GM04504 (cell line): ENCODE measurements at places on chromosomes 4 and X.

- DNase-seq: no peak
Observed at GRCh38 chr4:2281575-2282343, 19.9 kb upstream of the MXD4 start.

DNA sequence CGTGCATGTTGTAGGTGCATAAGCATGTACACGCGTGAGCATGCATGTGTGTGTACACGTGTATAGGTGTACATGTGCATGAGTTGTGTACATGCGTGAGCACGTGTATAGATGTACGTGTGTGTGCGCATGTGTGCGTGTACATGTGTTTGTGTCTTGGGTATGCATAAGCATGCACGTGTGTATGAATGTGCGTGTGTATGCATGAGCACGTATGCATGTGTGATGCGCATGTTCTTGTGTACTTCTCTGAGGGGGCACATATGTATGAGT, 9.0 kb downstream of the NAT8L start:
- no peak for DNase-seq

GRCh38 chr4:96009427-96010119, 169.7 kb downstream of the PDHA2 start:
- no peak for DNase-seq

DNA sequence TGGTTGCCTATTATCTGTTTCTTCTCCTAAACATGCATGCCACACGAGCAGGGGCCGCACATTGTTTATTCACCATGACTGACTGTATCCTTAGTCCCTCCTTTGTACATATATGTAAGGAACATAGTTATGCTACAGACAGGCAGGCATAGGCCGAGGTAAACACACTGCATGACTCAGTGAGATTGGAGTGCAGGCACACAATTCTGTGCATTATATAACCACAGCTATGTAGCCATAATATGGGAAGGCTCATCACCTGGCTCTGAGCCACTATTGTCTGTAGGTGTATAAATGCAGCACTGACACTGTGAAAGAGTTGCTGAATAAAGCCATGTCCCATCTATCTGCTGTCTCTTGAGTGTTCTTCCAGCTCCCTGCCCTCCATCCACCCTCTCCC, 431.6 kb downstream of the IDS start:
- DNase-seq: no peak

DNA sequence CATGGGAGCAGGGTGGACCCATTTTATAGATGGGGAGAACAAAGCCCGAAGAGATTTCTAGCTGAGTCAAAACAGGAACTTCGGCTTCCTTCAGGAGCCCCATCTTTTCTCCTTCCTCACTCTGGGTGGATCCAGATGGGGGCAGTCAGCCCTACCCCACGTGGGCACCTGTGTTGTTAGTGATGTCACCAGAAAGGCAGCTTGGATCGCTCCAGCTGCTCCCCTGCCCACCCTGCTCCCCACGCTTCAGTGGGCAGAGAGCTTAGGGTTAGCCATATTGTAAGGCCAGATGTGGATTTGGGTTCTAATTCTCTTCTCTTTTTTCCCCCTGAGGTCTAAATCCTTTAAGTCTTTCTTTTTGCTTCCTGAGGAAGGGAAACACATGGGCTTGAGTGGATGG, 132.3 kb upstream of the PJA1 start:
- no peak for DNase-seq

- peak; percentile 28 for DNase-seq
Observed at GRCh38 chrX:69361311-69361845, 142.7 kb upstream of the NALF2 start.

- DNase-seq: no peak
Observed at GRCh38 chr4:70437197-70437596, 34.8 kb upstream of the MUC7 start.

DNA sequence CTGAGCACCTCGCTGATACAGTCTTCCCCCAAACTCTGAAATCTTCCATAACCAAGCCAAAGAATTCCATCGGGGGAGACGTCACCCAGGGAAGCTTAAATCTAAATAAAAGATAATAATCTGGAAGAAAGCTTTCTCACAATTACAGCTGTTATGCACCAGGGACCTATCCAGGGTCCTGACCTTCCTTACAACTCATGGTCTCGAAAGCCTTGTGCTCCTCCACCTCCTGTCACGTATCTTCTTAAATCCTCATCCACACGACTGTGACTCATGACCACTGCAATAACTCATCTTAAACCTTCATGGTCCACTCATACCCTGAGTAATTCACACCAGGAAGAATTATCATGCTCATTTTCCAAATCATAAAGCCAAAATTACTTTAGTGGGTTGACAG, 166.8 kb upstream of the FRG1 start:
- DNase-seq: no peak

GRCh38 chr4:73251384-73251783, 7.2 kb downstream of the ANKRD17 start:
- no peak for DNase-seq

DNA sequence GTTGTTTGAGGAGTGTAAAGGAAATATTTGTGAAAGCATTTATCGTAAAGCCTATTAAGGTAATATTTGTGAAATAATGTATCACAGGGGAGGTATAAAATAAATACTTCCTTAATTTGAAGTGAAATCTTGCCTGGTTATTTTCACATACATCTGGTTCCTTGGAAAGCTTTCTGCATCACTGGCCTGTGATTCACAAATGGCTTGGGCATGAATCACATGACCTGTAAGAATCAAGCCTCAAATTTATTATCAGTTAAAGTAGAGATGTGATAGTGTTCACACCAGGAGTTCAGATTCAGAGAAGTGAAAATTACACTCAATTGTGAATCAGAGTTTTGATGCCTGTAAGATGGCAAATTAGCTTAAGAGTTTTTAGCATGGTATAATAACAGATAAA, 1911.4 kb downstream of the STIM2 start:
- peak; percentile 21 for DNase-seq

GRCh38 chrX:57641338-57641737, 38.7 kb downstream of the NLRP2B start:
- no peak for DNase-seq

- DNase-seq: peak; percentile 13
Observed at GRCh38 chr4:48546336-48546735, 56.3 kb downstream of the ZAR1 start.

DNA sequence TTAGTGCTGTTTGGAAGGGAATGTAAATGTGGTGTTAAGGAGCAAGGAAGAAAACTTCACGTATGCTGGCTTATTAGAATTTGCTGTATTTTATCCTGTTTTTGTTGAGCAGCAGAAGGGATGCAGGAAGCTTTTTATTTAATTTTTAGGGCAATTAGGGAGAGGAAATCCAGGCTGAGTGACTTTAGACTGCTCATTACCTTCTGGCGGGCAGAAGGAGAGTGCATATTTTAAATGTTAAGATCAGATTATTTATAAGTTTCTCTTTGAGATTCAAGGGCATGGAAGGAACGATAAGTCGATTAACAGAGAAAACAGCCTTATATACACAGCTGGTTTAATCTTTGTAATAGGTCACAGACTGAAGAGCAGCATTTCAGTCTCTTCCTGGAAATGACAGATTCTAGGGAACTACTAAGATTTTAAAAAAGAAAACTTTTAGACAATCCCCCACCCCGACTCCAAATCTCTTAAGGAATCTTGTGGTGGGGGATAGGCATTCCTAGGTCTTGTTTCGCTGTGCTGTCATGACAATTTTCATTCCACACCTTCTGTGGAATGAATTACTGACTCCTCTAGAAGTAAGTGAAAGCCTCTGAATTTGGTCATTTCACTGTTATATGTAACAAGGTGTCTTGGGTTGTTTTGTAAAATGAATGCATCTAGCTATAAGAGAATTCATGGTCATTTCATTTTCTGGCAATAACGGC, 402.5 kb downstream of the RAPGEF2 start:
- DNase-seq: no peak

DNA sequence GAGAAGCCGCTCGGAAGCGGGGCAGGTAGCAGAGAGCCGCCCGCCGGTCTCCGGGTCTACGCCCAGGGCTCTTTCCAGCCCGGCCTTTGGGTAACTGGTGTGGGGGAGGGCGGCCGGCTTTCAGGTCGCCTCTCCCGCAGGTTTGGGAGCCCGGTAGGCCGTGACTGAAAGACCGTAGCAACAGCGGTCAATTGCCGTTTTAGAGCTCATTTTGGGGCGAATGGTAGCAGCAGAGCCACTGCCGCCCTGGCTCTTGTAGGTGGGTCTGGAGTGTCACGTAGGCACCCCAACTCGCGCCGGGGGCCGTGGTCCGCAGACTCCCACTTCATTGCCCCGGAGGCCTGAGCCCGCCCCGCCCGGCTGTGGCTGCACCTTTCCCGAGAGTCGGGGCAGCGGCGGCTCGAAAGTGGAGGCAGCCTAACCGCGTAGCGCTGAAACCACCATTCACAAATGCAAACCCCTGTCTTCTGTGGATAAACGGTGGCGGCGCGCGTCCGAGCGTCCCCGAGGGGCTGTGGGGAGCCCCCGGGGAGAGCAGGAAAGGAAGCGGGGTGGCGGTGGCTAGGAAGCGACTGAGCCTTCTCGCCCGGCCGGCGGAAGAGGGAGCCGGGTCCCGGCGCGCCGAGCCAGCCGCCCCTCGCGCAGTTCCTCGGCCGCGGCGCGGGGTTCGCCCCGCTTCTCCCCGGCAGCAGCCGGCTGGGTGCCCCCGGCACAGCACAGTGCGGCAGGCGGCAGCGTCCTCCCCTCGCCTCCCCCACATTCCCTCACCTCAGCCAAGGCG, 2185.1 kb upstream of the TENM3 start:
- DNase-seq: no peak

DNA sequence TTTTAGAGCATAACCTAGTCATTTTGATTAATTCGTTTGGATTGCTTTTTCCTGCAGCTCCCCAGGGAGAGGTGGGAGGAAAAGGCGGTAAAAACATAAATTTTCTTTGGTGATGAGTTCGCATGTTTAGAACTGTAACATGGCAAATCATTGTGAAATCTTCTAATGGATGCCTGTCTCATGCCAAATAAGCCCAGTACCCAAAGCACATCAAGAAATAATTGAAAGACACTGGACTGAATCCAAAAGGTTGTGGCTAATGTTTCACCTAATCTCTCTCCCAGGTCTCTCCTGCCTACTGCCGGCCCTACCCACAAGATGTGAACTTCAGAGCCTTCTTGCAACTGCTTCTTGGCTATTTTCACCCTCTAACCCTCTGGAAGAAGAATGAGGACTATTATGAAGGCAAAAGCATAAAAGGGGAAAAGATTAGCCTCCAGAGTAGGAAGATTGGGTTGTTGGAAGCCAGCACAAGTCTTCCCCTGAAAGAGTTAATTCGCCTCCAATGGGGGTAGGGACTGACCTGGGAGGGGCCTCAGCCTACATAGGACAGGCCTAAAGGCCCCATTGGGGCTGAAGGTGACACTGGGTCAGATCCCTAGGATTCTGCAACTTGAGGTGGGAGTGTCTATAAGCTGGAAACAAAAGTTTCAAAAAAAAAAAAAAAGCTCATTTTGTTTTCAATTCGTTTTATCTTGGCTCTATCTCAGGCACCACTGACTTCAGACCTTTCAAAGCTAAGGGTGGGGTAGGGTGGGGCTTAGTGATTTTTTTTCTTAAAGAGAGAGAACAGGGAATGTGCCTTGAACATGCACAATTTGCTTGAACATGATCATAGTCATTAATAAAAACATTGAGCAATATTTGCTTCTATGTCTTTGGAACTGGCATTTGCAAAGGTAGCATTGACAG, 278.6 kb upstream of the KLF3 start:
- DNase-seq: no peak
